NCI-H1417 treated with DMSO at 0.1 percent for 48 hours (cell line): ENCODE measurements at places on chromosomes 7 and 10.

DNA sequence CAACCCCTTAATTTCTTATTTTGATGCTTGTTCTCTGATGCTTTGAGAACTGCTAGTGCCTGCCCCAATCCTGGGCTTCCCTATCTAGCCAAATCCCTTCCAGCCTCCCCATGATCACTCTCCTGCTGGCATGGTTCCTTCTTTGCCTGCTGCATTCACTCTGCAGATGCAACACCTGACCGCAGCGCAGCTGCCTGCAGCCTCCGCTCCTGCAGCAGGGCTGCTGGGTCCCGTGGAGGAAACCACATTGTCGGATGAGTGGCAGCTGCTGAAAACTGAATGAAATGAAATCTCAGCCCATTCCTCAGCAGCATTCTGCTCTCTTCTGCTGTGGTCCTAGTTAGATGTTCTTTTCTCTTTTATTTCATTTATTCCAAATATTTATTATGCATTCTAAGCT, 320.3 kb downstream of the CCDC3 start:
- DNase-seq, result no peak

GRCh38 chr7:47500103-47500563, 81.8 kb downstream of the TNS3 start:
- no peak for DNase-seq

- no peak for DNase-seq
Measured at GRCh38 chr7:18429547-18429946, 66.0 kb upstream of the HDAC9 start.

GRCh38 chr7:91039033-91039432, 225.2 kb upstream of the FZD1 start:
- no peak for DNase-seq

GRCh38 chr10:132951926-132952325, 9.6 kb upstream of the CFAP46 start:
- no peak for DNase-seq

DNA sequence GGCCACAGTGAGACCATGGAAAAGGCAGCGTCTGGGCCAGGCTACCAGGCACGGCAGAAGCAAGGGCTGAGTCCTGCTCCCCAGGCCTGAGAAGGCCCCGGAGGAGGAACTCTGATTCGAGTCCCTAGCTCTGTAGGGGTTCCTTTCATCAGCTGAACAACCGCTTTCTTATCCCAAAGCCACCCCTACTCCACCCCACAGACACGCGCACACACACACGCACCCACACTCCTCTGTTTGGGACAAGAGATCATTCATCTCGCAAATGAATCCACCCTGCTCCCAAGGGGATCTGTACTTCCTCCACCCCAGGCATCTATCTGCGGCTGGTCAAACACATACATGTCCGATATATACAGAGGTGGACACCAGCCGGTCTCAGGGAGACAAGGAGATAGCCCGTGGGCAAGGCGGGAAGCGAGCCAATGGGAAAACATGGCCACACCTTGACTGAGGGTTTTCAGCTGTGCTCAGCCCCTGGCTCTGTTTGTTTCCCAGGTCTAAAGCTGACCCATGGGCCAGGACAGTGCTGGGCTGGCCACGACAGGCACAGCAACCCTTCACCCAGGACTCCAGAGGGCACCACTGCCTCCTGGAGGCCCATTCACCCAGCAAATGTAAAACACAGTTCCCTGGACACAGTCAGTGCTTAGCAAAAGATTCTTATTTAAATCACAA, 7.3 kb downstream of the ZCCHC24 start:
- no peak for DNase-seq

GRCh38 chr10:79378383-79378646, 31.0 kb downstream of the PPIF start:
- no peak for DNase-seq

- no peak for DNase-seq
Measured at GRCh38 chr10:111137587-111137986, 60.8 kb downstream of the ADRA2A start.

- DNase-seq, result no peak
Measured at GRCh38 chr10:116931806-116932205, 73.2 kb downstream of the SHTN1 start.

GRCh38 chr7:115038158-115038557, 116.3 kb downstream of the MDFIC start:
- DNase-seq, result no peak

DNA sequence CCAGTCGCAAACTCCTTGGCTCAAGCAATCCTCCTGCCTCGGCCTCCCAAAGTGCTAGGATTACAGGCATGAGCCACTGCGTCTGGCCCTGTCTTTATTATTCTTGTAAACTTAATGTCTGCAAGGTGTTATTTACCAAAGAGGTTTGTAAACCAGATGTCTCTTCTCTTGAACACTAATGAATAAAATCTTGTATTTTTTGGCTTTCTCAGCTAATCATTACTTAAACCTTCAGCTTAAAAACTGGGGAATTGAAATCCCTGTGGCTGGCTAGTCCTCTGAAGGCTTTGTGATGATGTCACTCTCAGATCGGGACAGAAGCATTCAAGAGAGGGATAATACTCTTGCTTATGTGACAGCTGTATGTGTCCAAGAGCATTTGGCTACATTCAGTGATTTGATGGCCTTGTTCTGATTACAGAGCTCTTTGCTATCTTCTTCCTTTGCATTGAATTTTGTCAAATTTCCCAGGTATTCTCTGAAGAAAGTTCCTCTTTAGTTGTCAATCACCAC, 130.3 kb downstream of the BICC1 start:
- no peak for DNase-seq

GRCh38 chr10:47026301-47027107, 115.3 kb downstream of the PTPN20 start:
- no peak for DNase-seq

GRCh38 chr10:62620491-62620890, 184.0 kb upstream of the ADO start:
- DNase-seq, result no peak

GRCh38 chr10:43229208-43230061, 37.4 kb downstream of the RASGEF1A start:
- no peak for DNase-seq

DNA sequence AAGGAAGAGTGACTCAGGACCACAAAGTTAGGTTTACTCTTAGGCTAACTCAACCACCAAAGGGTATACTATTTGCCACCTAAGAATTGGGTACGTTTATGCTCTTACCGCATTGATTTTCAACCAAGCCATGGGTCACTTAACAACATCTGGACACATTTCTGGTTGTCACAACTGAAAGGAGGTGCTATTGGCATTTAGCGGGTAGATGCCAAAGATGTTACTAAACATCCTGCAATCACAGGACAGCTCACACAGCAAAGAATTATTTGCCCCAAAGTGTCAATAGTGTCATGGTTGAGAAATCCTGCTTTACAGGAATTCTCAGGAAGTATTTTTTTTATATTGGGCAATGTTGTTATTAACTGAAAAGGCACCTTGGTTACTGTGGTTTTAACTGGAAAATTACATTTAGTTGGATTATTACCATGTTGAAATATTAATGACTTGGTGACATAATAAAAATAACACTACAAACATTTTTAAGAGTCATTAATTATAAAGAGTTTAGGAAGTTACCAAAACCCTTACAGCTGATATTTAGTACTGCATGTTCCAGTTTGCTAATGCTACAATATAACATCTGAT, 185.0 kb upstream of the TMEM196 start:
- no peak for DNase-seq

GRCh38 chr7:148201992-148202391, 388.6 kb upstream of the C7orf33 start:
- DNase-seq, result no peak

- no peak for DNase-seq
Measured at GRCh38 chr7:42460933-42461332, 223.9 kb upstream of the GLI3 start.

DNA sequence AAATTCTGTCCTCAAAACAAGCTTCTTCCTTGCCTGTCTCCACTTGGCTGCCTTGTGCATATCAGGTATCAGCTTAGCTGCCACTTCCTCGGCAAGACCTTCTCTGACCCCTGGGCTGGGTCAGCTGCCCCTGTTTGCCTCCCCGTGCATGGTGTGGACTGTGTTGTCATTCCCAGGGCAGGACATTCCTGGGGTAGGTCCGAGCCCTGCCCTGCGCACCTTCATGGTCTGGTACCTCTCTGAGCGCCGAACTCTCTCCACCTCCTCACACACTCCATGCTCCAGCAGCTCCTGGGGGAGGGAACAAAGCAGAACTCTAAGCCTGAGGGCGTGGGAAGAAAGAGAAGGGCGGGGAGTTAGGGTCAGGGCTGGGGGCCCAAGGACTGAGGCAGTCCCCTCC, 3.8 kb downstream of the POLM start:
- DNase-seq, result no peak

DNA sequence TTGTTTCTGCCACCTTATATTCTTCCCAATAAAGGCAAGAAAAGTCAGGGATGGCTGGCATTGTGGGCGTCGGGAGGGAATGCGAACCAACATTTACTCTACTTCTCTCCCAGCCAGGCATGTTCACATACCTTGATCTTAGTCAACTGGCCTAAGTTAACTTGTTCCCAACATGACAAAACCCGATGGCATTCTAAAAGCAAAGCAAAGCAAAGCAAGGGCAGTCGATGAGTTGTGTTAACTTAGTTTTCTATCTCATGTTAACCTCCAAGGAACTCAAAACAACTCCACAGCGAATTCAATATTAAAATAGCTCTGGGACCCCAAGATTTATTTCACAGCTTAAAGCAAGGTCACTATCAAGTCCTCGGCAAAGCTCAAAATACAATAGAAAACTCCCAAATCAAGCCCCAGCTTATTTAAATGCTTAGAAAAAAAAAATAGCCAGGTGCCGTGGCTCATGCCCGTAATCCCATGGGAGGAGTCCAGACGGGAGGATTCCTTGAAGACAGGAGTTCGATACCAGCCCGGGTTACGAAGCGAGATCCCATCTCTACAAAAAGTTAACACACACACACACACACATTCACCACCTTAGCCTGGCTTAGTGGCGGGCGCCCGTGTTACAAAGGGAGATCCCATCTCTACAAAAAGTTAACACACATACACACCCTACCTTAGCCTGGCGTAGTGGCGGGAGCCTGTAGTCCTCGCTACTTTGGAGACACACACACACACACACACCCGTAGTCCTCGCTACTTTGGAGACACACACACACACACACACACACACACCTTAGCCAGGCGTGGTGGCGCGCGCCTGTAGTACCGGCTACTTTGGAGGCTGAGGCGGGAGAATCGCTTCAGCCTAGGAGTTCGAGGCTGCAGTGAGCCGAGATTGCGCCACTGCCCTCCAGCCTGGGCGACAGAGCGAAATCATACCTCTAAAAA, 901 bp upstream of the CCNY start:
- DNase-seq, result no peak

DNA sequence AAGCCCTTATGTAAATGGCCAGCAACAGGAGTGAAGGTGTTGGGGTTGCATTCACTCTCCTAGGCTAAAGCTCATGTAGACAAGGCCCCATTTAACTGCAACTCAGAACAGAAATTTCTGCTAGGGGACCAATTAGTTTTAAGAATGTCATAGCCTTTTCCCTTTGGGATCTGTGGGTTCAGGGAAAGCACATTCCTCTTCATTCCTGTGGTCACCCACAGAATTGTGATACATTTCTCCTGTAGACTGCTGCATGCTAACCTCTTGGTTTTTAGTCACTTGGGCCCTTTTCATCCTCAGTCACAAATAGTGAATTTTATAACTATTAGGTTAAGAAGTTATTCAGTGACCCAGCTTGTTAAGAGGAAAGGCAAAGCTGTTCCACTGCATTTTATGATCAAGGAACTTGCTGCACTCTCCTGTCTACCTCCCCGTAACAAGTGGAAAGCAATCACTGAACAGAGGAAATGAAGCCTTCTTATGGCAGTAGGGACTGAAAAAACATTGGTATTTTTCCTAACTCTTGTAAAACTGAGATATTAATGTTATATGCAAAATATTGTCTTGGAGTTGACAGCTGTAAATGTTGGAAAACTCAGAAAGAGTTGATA, 124.9 kb downstream of the SND1 start:
- no peak for DNase-seq

GRCh38 chr7:32489788-32490126, 423 bp downstream of the LSM5 start:
- DNase-seq, result no peak

DNA sequence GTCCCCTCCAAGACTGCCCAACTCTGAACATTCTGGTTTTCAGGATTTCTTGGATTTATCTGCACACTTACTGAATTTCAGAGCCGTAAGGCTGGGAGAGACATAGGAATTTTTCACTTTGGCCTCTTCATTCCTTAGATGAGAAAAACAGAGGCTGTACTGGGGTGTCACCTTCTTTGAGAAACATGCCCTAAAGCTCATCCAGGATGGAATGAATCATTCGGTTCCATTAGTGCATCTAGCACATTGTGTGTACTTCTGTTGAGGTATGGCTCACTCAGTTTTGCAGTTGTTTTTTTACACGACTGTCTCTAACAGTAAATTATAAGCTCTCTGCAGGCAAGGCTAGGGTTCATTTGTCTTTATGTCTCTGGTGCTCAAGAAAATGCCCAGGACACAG, 383.4 kb downstream of the GATA3 start:
- no peak for DNase-seq

DNA sequence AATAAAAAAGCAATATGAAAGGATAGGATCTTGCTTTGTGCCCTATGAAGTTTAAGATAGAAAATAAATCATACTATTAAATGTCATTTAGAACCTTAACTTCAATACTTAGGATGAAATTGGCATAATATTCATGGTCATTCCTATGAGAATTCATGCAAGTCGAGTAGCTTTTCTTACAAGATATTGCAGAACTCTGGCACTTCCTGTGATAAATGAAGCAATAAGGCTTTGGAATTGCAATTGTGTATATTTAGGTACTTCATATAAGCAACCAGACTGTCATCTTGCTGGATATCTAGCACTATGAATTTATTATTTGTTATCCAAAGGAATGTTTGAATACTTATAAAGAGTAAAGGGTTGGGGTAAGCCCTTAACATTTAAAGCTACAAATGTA, 116.5 kb downstream of the ZNF438 start:
- DNase-seq, result no peak

- DNase-seq, result no peak
Measured at GRCh38 chr7:104327534-104327933, 869 bp upstream of the LHFPL3 start.

DNA sequence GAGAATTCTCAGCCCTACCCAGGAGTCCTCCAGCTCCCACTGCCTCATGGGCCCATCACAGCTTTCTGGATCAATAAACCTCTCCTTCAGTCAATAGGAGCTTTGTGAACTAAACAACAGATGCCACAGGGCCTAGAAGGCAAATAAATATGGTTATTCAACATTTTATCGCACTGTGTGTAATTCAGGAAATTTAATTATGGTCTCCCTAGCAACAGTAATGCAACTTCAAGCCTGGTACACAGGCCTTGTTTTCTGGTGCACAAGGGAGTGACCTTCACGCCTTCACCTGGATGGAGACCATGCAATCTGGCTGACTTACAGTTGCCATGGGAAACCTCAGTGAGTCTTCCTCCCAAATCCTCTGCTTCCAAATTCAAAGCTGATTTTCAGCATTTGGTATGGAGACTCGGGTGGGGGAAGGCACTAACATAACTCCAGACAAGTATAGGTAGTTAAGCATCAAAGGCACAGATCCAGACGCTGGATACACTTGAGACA, 441.0 kb upstream of the NPVF start:
- DNase-seq, result no peak
